Renal cortex interstitium (tissue), 15 donors: ENCODE measurements at places on chromosomes 2 and 18.

DNA sequence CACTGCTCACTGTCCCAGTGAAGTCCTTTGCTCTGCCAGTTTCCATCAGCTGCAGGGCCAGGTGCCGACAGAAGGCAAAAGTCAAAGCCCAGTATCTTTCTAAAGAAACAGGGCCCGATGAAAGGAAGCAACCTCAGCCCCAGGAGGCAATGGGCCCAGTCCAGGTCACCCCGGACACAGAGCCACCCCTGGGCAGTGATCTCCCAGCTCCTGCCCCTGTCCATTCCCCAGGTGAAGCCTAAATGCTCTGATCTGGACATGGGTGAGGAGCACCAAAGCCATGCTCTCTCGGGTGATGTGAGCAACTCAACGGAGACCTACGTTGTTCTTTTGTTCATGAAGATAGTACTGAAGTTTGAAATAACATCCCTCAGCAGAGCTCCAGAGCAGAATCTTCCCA, 61.6 kb downstream of the HDAC4 start:
- DNase-seq = no peak

GRCh38 chr18:53971331-53971730, 253.1 kb downstream of the MBD2 start:
- DNase-seq = no peak

- DNase-seq = no peak
These were observed 10.6 kb upstream of the PROC start for GRCh38 chr2:127407661-127408003.

DNA sequence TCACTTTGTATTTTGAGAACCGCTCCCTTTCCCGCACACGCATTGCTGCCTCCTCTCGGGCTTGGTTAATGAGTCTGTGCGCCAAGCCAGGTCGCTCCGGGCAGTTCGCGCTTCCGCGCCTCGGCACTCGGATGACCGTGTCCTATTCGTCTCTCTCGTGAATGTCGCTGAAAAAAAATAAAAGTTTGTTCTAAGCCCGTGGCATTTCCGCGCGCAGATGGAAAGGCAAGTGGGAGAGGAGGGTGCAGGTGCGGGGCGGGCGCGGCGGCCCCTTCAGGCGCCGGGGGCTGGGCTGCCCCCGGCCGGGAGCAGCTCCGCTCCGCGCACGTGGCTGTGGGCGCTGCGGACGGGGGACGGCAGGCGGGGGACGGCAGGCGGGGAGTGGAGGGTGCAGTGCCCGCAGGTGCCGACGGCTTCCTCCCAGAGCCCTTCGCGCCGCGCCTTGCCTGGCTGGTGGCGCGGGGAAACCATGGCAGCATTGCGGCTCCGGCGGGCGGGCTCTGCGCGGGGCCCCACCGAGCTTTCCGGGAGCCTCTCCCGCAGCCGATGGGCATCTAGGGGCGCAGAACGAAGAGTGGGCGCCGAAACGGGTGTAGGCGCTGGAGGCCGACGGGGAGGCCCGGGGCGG, 159.6 kb upstream of the SIX2 start:
- no peak for DNase-seq

GRCh38 chr2:232299084-232299483, 79.5 kb upstream of the ALPP start:
- no peak for DNase-seq

DNA sequence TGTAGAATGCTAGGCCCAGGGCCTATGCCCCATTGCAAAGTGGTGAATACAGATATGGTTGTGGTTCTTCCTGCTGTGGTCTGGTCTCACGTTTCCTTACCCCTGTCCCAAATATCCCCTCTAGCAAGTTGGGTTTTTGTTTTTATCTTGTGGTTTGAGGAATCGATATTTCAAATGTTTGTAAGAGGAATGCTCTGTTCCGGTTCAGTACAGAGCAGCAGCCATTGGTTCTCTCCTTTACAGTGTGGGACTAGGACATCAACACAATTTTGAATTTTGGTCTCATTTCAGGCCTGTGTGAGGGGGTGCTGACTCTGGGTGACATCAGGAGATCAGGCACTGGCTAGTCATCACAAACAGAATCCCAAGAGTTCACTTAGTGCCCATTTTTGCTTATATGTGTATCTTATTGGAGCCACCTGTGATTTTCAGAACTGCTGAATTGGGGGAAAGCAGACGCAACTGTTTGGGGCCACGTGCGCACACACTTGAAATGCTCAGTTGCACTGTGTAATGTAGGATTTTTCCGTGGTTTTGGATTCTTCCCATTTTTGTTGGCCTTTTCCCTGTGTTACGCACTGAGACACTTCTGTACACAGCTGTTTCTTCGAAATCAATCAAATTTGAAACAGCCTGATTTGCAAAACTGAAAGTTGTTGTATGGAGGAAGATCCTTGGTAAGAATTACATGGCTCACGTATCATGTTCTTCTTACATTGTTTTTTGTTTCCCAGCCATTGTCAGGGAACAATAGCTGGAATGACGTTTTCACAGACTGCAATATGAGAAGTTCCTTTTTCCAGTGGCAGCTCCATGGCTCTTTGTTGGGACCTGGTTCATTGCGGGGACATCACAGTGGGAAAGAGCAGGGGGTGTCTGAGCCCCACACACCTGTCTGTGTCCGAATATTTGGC, 8.6 kb downstream of the SH3BP4 start:
- no peak for DNase-seq

GRCh38 chr18:26479681-26480079, 68.7 kb downstream of the KCTD1 start:
- no peak for DNase-seq

DNA sequence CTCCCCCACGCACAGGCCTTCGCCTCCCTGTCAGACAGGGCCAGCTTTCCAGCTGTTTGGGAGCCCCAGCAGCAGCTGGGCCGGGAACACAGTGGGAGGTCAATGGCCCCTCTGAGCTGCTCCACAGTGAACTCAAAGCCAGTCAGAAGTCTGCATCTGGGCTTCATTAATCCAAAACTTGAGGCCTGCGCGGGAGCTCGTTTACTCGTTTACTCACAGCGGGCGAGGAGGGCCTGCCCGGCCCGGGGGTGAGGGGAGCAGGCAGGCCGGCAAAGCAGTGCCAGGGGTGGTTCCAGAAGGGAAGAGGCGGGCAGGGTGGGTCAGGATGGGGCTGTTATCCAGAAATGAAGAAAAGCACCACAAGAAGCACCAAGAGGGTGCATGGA, 36.8 kb upstream of the SEMA4C start:
- peak; percentile 58 for DNase-seq

- DNase-seq = no peak
These were observed 425.8 kb upstream of the KCNH7 start for GRCh38 chr2:163264341-163264740.

GRCh38 chr2:143745060-143745459, 615.8 kb downstream of the ARHGAP15 start:
- no peak for DNase-seq

- DNase-seq = no peak
These were observed 25.4 kb upstream of the PID1 start for GRCh38 chr2:229296536-229296935.

DNA sequence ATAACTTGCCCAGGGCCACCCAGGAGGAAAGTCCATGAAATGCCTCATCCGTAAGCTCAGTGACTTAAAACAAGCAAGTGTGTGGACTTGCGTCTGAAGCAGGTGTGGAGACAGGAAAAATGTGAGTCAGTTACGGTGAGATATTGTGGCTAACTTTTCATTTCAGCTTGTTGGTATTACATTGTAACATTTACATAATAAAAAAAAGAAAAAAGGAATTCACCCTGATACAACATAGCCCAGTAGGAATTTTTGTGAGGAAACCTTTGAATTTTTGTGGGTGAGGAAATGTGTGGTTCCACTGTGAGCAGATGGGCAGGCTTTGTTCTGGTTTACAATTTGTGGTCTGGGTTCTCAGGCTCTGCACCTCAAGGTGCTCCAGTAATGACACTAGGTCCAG, 33.7 kb upstream of the LYPD6B start:
- no peak for DNase-seq

GRCh38 chr2:86003967-86004366, 101.7 kb downstream of the POLR1A start:
- DNase-seq = no peak

GRCh38 chr2:167140767-167141166, 252.5 kb downstream of the XIRP2 start:
- DNase-seq = peak; percentile 76

DNA sequence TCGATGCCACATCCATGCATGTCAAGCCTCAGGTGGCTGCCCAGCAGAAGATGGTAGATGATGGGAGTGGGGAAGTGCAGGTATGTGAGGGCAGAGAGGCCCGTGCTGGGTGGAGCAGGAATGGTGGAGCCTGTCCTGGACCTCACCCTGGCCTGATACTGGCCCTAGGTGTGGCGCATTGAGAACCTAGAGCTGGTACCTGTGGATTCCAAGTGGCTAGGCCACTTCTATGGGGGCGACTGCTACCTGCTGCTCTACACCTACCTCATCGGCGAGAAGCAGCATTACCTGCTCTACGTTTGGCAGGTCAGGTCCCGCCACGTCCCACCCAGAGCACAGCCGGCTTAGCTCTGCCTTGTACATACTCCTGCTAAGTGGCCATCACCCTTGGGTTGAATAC, 13.0 kb downstream of the VIL1 start:
- no peak for DNase-seq

GRCh38 chr18:22020127-22020866, 149.1 kb upstream of the GATA6 start:
- DNase-seq = no peak

GRCh38 chr18:38368886-38369285, 803.3 kb upstream of the CELF4 start:
- no peak for DNase-seq

- DNase-seq = no peak
These were observed 57.1 kb downstream of the MAP4K4 start for GRCh38 chr2:101754618-101755017.

DNA sequence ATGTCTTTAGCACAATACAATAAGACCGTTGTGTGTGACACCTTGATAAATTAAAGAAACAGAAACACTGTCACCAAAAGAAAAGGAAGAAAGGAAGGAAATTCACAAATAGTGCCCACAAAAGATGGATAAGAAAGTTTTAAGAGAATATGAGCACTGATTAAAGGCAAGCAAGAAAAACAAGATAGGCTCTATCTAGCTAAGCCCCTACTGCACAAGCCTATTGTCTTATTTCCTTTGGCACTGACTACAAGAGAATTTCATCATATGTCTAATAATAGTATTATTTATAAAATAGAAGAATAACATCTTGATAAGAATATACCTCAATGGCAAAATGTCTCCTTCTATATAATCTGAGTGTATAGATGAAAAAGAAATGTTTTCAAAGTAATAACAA, 335.7 kb downstream of the NCKAP5 start:
- no peak for DNase-seq

- DNase-seq = no peak
These were observed 107.7 kb downstream of the COL6A3 start for GRCh38 chr2:237306083-237306786.

DNA sequence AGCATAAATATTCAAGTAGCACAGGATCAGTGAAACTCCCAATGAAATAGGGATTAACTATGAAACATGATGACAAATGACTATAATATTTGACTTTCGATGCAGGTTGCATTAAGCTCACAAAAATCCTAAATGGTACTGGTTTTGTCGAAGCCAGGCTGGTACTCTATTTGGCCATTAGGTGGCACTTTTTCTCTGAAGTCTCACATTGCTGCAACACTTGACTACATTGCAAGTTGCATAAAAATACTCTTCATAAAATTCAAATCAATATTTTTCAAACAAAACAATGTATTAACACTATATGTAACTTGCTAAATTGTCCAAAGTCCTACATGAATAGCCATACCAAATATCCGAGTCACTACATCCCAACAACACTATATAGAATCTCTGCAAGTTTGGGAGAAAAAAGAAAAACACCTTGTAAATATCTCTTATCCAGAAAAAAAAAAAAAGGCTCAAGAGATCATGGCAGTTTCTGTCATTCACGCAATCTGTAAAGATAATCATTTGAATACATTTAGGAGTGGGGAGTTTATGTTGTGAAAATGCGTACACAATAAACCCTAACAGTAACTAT, 9.5 kb downstream of the RTTN start:
- peak; percentile 13 for DNase-seq

DNA sequence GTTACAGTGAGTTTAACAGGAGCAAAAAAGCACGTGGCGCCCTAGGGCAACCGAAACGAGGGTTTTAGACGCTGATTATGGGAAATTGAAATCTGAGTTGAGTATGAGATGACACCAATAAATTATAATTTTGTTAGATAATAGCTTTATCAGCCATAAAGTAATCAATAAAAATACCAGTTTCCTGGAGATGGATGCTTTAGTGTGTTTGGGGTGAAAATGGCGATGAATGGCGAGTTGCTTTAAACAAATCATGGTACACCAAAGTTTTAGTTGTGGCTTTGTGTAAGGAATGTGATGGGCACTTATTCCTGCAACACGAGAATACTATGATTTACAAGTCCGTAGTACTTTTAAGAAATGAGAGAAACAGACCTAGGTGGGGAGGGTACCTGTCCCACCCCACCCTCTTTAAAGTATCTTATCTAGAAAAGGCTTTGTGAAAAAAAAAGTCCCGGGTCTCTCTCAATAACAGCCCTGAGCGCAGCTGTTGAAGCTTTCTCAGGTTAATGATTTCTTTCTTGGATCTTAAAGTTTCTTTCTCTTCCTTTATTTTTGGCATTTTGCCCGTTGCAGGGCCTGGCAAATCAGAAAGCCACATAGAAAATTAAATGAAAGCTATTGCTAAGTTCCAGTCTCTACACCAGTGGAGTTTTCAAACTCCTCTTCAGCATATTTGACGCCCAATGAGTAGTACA, 1.5 kb upstream of the RRM2 start:
- no peak for DNase-seq

- no peak for DNase-seq
These were observed 388.0 kb upstream of the SYT4 start for GRCh38 chr18:43665105-43665788.

GRCh38 chr18:5720132-5720531, 175.2 kb downstream of the TMEM200C start:
- no peak for DNase-seq

- DNase-seq = no peak
These were observed 762 bp upstream of the SPOPL start for GRCh38 chr2:138500592-138501424.

DNA sequence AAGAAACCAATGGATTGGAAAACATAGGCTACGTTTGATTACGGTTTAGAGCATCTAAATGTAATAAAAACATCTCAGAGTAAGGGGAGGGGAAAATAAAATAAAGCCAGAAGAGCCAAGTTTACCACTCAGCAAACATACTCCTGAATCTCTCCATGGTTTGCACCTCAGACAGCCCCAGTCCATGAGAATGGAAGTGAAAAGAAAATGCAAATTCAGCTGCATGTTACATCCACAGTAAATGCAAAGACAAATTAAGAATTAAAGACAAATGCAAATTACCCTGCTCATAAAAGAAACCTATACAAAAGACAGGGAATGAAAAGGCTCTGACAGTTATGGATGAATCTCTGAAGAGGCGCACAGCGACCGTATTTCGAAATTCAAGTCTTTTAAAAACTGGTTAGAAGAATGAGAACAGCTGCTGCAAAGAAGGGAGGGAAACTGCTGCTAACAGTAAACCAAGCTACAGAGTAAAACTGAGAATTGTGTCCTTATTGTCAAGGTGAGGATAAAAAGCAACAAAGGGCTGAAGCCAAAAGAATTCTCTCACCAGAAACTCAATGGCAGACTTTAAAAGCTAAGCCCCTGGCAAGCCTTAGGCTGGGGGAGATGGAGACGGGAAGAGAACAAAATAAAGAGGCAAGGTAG, 197.9 kb upstream of the ACVR2A start:
- DNase-seq = no peak
